ENCODE measurements at places on chromosomes 12 and 14.
A peak's percentile ranks its signal among the peaks of the same experiment; 100 is the strongest.

- DNase-seq = no peak
These were observed 232.9 kb downstream of the ATP23 start for GRCh38 chr12:58174316-58174715.

GRCh38 chr12:52045794-52046199 lies 5.4 kb upstream of the NR4A1 start:
- no peak for DNase-seq

DNA sequence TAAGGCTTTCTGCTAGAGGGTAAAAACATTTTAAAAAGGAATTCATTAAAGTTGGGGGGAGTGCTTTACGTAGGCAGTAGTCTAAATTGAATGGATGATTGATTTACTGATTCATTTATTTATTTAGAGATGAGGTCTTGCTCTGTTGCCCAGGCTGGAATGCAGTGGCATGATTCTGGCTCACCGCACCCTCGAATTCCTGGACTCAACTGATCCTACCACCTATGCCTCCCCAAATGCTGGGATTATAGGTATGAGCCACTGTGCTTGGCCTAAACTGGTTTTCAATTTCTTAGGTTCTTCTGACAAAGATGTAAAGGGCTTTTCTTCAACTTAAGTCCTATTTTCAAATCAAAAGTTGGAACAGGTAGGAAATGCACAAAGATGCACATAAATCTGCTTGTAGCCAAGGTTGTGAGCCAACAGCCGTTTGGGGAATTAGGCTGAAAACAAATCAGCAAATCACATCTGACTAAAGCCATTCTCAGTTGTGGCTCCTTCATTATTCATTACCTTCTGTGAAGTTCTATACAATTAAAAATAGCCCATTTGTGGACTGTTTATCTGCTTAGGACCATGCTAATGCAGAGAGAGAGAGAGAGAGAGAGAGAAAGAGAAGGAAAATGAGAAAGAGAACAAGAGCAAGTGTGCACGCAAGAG lies 218.0 kb downstream of the PPM1H start:
- DNase-seq = no peak

- no peak for DNase-seq
These were observed 83.2 kb downstream of the LMNTD1 start for GRCh38 chr12:25469861-25470260.

GRCh38 chr14:90756755-90757345 lies 59.4 kb downstream of the TTC7B start:
- DNase-seq = no peak

GRCh38 chr12:45468751-45469615 lies 253.1 kb downstream of the ANO6 start:
- DNase-seq = no peak

DNA sequence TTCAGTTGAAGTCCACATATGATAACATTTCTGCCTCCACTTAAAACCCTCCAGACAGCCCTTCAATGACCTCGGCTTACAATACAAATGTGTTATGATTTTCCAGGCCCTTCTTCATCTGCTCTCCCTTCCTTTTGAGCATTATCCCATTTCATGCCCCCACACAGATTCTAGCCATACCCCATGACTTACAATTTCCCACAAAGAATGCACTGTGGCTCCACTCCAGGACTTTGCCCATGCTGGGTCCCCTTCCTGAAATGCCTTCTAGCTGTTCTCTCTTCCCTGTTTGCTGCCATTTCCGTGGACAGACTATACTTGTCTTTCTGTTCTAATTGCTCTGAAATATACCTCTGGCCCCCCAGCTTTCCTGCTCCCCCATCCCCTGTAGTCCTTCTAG lies 963.2 kb downstream of the DIO2 start:
- no peak for DNase-seq

GRCh38 chr12:19826980-19827550 lies 387.8 kb downstream of the AEBP2 start:
- DNase-seq = no peak

DNA sequence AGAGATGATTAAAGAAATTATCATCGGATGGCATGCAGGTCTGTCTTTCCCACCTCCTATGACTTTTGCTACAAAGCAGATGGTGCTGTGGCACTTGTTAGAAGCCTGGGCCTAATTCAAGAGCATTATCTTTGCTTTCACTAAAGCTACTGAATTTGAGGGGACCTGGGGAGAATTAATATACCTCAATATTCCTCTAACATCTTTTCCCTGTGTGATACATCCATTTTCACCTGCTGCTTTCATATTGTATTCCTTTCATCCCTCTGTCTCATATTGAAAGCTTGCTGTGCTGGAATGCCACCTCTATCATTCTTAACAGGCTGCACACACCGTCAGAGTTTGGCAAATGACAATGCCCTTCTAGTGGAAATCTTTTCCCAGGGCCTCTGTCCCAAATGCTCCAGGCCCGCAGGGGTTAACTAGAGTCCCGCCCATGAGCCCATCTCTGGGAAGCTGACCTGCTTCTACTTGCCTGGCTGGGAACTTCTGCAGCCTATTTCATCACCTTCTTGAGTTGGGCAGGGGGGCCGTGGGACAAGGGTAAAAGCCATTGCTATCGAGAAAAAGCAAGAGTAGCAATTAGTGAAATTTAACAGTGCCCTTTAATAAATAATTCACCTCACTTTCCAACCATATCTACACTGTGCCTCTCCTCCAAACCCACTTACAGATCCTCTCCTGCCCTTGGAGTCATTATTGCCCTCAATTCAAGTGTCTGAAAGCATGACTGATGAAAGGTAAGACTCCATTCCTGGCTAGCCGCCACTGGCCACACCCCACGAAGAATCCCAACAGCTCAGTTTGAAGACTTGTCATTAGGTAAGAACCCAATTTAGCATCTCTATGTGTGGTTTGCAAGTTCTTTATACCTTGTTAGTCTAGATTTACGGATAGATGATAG lies 126.7 kb upstream of the BTG1 start:
- no peak for DNase-seq

DNA sequence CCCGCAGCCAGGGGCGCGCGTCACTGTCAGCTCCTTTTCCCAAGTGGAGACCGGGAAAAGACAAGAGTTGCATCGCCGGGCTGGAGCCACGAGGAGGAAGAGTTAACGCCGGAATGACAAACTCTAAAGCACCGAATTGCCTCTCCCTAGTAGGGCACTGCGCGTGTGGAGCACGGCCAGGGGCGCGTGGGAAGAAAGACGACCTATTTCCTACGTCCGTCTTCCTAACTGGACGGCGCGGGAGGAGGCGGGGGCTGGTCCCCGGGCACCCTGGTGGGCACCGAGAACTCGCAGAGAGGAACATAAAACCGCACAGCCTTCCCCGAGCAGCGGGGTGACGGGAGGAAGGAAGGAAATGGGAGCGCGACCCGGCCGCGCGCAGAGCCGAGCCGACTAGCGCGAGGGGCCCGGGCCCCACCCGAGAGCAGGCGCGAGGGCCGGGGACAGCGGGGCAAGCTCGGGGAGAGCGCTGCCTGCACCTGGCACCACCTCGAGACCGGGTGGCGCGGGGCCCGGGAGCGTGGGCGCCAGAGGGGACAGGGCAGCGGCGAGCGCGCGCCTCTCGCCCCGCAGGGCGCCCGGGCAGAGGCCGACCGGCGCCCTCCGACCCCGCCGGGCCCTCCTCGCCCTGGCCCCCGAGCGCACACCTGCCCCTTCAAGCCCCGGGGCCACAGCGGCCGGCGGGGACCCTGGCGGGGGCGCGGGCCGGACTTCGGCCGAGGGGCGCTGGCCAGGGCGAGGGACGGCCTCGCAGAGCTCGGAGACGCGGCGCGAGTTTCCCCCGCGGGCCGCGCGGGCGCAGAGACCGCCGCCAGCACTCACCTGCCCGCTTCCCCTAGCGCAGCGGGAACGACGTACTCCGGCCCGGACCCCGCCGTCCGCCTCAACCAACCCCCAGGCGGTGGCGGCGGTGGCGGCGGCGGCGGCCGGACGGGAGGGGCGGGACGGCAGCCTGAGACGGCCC lies at the start of gene SETD3:
Gene SETD3, minus strand, starts transcription at position 954 of the 964 bp plus-strand sequence. CDS start 15,054 bp downstream, outside the sequence.
- no peak for DNase-seq

DNA sequence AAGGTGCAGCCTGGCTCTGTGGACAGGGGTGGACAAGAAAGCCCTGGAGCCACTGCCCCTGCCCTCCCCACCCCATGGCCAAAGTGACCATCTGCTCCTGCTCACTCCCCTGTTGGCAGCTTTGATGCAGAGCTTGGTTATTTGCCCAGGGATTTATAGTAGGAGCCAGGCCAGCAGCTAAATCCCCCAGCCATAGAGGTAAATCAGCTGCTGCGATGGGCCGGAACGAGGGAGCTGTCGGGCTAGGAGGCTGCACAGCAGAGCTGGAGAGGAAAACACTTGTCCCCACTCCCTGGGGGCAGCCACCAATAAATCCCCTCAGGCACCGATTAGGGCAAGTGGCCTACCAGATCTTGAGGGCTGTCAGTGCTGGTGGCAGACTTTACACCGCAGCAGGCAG lies 26.0 kb downstream of the SMUG1 start:
- DNase-seq = no peak

GRCh38 chr12:98750511-98750910 lies 105.4 kb downstream of the APAF1 start:
- DNase-seq = no peak

GRCh38 chr14:90253826-90254225 lies 2.5 kb upstream of the PSMC1 start:
- DNase-seq = no peak

DNA sequence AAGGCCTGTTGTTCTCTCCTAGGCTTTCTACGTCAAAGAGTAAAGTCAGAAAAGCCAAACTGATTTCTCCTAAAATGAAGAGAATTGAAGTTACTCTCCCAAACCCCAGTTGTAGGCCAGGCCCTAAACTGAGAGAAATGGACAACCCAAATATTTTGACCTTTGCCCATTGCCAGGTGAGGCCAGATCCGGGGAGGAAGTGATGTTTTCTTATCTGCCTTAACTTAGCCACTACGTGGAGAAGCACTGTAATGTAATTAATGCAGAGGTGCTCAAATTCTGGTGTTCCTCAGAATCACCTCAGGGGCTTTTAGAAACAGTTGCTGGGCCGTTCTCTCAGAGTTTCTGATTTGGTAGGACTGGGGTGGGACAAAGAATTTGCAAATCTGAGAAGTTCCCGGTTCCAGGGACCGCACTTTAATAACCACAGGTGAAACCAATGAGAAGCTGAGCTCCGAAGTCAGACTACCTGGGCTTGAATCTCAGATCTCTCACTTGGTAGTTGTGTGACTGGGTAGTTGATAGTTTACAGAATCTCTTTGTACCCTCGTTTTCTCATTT lies 73.2 kb downstream of the ETV6 start:
- DNase-seq = no peak

DNA sequence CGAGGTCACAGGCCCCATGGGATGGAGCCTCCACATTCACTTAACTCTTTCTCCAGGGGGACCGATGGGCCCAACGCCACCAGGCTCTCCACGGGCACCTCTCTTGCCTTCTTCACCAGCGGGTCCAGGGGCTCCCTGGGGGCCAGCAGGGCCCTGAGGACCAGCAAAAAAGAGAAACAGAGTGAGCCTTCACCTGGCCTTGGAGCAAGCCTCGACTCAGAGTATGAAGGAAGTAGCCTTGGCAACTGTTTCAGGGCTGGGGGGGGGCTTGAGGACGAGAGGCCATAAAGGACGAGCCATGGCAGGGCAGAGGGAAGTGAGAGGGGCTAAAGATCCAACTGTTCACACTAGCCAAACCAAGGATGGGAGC lies 18.0 kb downstream of the COL2A1 start:
- no peak for DNase-seq

GRCh38 chr12:122243965-122244364 lies 18.1 kb upstream of the DIABLO start:
- no peak for DNase-seq

DNA sequence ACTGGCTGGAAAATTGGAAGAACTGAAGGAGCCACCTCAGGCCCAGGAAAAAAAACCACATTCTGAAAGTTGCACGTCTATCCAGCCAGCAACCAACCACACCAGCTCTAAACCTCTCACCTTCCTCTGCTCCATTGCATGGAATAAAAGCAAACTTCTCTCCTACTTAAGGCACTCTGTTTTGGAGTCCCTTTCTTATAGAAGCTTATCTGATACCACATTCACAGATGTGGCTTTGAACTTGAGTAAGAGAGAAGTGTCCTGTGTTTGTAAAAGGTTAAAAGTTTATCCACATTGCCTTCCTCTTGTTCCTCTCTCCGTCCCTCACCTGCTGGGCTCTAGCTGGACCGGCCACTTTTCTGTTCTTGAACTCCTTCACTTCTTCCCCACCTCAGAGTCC lies 99.6 kb upstream of the PLXNC1 start:
- no peak for DNase-seq

- DNase-seq = no peak
These were observed 68.8 kb upstream of the GNPNAT1 start for GRCh38 chr14:52860209-52860608.

- no peak for DNase-seq
These were observed 125.1 kb upstream of the GRIP1 start for GRCh38 chr12:66803930-66804329.

GRCh38 chr12:43812926-43813325 lies 6.8 kb upstream of the TWF1 start:
- no peak for DNase-seq

DNA sequence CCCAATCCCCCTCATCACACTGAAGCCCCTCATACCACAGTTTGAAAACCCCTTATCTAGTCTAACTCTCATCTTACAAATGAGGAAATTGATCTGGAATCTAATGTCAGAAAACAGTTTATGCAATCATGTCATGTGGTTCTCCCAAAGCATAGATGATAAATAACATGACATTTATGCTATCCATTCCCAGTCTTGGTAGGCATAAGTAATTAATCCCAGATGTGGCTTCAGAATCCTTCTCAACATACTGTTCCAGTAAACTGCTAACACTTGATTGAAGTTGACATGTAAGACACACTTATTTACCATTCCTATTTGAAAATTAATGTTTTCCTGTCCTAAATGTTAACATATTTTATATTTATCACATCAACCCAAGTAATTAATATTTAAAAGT lies 168.7 kb downstream of the GALC start:
- no peak for DNase-seq

GRCh38 chr12:32671930-32672780 lies 6.9 kb upstream of the DNM1L start:
- peak; percentile 73 for DNase-seq

- no peak for DNase-seq
These were observed 82.4 kb downstream of the ARL6IP4 start for GRCh38 chr12:123062681-123063486.

GRCh38 chr14:78359581-78359980 lies 189.4 kb downstream of the NRXN3 start:
- no peak for DNase-seq

DNA sequence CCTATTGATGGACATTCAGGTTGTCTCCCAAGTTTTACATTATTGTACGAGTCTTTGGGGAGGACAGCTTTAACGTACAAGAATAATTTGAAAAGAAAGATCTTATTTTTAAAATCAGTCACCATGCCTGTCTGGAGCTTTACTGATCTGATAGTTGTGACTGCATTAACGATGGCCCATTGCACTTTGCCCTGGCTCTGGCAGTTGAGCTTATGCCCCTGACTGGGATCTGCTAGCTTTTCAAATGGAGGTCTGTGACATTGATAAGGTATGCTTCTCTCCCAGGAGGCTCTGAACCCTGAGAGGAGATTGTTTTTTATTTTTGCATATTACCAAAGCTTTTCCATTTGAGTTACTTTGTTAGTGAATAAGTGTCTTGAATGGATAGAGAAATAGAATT lies 17.9 kb upstream of the RAB3IP start:
- no peak for DNase-seq

GRCh38 chr12:94941440-94941862 lies 62.0 kb downstream of the NDUFA12 start:
- peak; percentile 47 for DNase-seq

- DNase-seq = no peak
These were observed 474.1 kb upstream of the MIS18BP1 start for GRCh38 chr14:45727133-45727532.

- DNase-seq = no peak
These were observed 526 bp downstream of the MLXIP start for GRCh38 chr12:122079033-122079531.

GRCh38 chr14:81023095-81023710 lies 67.8 kb downstream of the TSHR start:
- no peak for DNase-seq
